ENCODE measurements at places on chromosomes 16 and 17.

GRCh38 chr17:46922487-46922803 is 515 bp upstream of the GOSR2 start:
- no peak for DNase-seq

DNA sequence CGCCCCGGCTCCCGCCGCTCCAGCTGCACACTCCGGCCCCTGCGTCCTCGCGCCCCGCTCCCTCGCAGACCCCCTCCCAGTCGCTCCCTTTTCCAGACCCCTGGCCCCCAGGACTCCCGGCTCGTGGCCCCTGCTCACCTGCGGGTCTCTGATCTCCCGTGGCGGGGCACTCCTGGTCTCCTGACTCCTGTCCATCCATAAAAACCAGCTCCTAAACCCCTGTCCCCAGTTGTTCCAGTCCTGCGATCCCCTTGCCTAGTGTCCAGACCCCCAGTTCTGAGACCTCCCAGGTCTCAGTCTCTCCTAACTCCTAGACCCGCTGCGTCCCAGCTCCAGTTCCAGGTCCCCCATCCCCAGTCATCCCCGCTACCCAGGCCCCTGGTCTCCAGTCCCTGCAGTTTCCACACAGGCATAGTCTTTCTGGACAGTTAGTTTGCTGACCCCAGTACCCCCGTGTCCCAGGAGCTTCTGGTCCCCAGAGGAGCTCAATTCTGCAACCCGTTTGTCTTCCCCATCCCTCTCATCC is 379 bp downstream of the SNX29 start:
- DNase-seq, result no peak

DNA sequence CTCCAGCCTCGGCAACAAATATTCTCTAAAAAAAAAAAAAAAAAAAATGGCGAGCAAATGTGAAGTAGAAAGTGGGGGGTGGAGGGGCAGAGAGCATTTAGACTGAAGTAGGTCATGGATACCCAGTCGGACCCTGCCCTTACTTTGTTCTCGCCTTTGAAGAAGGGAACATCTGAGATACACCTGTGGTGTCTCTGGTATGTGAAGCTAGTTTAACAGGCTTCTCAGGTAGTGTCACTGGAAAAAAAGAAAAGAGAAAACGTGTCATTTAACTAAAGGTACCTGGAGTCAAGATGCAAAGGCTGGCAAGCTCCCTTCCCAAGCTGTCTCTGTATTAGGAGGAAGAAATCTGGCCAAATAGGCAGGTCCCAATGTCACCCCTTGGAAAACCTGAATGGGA is 8.0 kb downstream of the FBF1 start:
- no peak for DNase-seq

DNA sequence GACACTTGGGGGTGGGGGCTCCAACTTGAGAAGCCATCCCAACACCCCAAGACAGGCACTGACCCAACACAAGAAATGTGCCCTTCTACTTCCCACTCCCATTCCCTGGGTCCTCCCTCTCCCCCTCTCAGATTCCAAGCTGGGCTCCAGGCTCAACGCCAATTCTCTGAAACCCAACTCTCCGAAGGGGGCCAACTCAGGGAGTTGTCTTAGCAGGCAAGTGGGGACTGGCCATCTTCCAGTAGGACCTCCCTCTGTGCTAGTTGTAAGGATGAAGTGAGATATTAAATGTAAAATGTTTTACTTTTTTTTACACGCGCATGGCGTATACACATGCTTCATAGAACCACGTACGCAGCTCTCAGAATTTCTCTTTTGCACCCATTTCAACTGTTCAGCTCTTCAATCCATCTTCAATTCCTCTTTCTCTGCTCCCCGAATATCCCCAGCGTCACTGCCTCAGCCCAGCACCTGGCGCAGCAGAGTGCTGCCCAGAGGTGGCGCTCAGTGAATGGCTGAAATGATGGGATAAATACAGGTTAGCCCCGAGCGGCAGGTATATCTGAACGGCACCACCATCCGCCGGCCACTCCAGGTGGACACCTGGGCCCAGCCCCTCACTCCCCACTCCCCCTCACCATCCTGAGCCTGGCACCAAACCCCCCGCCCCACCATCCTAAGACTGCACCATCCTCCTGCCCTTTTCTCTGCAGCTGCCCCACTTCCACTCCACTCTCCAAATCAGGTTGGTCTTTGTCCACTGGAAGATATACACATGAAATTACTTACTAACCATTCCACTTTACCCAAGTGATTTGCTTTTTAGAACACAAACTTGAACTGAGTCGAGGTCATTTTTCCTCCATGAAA is 43.9 kb upstream of the TNRC6C start:
- DNase-seq, result peak; percentile 24

Measured in breast epithelium (tissue), 4 donors.